ENCODE measurements at places on chromosomes 12 and 14.
A peak's percentile ranks its signal among the peaks of the same experiment; 100 is the strongest.

- peak; percentile 63 for DNase-seq
These were observed 857 bp downstream of the ETNK1 start for GRCh38 chr12:22625762-22626294.

- no peak for DNase-seq
These were observed 817 bp upstream of the MDM1 start for GRCh38 chr12:68332728-68333630.

- no peak for DNase-seq
These were observed 276.5 kb downstream of the NUAK1 start for GRCh38 chr12:105862163-105862821.

DNA sequence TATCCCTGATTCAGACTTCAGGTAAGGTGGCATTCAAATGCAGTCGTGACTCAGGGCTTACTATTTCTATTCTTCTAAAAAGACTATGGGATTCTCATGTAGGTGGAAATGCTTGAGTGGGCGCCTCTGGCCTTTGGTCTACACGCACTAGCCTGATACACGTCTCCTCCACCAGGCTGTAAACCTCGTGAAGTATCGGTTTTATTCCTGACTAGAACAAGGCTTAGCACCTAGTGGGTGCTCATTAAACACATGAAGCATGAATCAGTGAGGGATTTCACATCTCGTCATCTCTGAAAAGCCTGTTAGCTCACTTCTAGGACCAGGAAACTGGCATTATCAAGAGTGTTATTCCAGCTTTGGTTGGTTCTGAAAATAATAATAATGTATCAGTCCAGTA is 17.7 kb upstream of the HNF1A start:
- no peak for DNase-seq

Data from SW 1271 (cell line).